ENCODE measurements at places on chromosomes 5 and 9.

DNA sequence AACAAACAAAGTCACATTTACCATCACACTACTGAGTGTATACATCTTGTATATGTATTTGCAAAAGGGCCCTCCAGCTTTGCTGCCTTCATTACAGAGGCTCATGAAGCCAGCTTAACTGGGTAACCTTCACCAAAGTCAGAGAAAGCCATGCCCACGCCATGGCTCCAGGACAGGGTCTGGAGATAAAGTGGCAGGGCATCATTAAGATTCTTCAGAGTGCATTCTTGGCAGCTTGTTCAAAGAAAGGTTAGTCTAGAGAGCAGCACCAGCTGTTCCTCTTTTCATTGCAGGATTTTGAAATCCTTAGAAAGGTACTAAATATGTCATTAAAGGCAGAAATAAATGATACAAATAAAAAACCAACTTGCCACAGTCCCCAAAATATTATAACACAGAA lies 333.2 kb downstream of the NDUFS4 start:
- no peak for DNase-seq

DNA sequence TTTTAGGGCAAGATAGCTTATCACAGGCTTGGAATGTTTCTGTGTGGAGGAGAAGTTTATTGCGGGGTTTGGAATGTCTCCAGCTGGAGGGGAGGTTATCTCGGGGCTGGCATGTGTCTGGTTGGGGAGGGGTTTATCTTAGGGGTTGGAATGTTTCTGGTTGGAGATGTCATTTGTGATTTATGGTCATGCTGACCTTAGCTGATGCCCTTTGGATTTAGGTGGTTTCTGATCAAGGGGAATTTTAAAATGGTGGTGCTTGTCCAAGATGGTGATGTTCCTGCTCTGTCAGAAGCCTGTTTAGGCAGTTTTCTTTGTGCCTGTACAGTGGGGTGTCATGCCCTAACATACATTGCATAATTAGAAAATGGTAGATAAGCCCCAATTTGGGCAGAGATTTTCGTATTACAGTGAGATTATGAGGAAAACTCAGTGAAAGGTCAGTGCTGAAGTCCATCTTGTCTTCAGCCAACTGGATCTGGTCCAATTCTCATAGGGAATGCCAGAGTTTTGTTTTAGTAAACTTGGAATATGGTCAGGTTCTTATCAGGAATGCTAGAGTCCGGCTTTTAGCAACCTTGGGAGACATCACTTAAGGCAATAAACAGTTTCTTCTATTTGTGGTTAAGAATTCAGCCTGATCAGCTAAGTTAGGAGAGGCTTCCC lies 14.3 kb downstream of the CDK20 start:
- peak; percentile 57 for DNase-seq

GRCh38 chr9:99878651-99879050 lies 27.8 kb upstream of the STX17 start:
- DNase-seq = no peak

- DNase-seq = no peak
These were observed 86.4 kb downstream of the NR3C1 start for GRCh38 chr5:143316844-143317631.

GRCh38 chr5:15516486-15516885 lies 16.5 kb downstream of the FBXL7 start:
- no peak for DNase-seq

DNA sequence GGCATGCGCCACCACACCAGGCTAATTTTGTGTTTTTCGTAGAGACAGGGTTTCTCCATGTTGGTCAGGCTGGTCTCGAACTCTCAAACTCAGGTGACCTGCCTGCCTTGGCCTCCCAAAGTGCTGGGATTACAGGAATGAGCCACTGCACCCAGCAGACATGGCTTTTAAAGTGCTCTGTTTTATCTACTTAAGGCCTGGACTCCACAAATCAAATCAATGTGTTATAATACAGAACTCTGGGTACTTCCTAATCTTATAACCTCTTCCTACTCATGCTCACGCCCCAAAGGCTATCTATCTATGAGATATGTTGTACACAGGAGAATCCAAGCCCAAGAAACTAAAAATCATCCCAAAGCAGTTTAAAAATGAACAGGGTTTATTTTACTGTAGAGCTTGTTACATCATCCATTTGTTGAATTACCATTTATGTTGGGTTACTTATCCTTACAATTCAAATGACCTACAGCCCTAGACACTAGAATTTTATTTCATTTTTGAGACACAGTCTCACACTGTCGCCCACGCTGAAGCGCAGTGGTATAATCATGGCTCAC lies 155.1 kb downstream of the EFNA5 start:
- DNase-seq = no peak
